Activated gamma-delta T cell treated with anti-CD3 and anti-CD28 coated beads, Interleukin-2, amount 50 U/mL, for 16 hours (primary cell): ENCODE measurements at places on chromosomes 2 and 18.

GRCh38 chr2:206971805-206972204 is 32.5 kb downstream of the CPO start:
- DNase-seq = no peak

GRCh38 chr2:234368861-234369261 is 128.0 kb downstream of the ARL4C start:
- peak; percentile 17 for DNase-seq

- no peak for DNase-seq
Measured at GRCh38 chr2:238228700-238229099, 11.1 kb downstream of the HES6 start.

- no peak for DNase-seq
Measured at GRCh38 chr18:76953156-76953555, 130.8 kb downstream of the ZNF236 start.
